ENCODE measurements at places on chromosomes 11 and 22.

DNA sequence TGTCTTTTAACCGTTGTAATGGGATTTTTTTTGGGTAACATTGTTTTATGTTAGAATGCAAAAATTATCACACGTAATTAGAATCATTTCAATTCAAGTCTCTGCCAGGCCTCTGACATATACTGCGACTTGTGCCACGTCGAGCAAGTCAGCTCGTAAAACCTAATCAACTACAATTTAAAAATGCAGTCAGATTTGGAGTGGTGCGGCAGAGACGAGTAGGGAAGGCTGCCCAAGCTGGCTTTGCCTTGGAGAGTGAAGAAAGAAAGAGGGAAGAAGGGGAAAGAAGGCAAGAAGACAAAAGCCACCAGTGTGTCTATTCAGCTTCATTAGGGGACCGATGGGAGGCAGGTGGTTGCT is 110.7 kb downstream of the MIAT start:
- no peak for DNase-seq

DNA sequence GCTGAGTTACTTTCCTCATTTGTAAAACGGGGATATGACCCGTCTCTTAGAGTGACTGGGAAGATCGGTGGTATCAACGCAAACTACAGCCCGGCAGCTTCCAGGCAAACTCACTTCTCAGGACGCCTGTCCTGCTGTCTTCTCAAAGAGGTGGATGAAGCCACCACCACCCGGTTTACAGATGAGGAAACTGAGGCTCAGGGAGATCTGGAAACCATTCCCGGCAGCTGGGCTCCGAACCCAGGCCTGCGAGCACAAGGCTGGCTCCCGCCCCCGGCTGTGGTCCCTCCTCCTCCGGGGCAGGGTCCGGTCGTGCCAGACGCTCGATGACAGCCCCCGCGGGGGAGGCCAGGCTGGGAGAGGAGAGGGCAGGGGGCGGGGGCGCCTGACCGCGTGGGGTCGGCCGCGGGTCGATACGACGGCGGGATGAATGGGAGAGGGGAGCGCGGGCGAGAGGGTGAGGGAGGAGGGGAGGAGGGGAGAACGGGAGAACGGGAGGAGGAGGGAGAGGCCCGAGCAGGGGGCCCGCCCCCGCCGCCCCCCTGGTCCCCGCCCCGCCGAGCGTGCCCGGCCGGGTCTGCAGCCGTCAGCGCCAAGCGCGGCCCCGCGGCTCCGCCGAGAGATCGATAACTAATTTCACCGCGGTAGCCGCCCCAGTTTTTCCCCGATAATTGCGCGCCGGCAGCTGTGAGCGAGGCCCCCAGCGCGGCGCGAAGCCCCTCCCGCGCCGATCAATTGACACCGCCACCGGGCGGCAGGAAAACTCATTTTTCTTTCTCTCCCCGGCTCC is 14.0 kb downstream of the IGLL1 start:
- no peak for DNase-seq

DNA sequence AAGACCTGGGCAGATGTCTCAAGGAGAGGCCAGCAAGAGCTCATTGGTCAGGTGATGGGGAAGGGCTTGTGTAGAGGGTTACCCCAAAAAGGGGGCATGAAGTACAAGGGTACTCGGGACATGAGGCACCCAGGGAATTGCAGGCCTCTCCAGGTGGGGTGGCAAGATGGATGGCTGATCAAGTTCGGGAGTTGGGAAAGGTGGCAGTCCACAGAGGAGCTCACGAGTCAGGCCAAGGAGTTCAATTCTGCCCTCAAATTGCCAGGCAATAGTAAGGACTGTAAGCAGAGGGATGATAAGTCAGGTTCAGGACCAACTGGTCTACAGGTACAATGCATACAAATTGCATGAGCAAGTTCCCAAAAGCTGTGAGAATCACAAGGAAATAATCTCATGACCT is 42.3 kb upstream of the SLC25A1 start:
- no peak for DNase-seq

- no peak for DNase-seq
Measured at GRCh38 chr22:26584010-26584409, 5.9 kb downstream of the TPST2 start.

DNA sequence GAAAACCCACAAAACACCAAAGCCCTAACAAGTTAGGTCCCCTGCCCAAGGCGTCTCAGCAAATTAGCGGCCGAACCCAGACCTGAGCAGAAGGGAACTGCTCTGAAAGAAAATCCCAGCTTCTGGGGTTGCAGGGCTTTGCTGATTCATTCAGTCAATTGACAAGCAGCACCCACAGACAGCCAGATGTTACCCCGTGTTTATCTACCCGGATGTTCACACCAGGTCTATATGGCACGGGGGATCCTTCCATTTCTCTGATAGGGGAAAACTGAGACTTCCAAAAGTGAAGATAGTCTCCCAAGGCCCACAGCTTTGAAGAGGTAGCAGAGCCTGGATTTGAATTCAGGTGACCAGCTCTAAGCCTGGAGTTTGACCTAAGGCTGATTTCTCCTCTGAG is 14.0 kb upstream of the OAF start:
- no peak for DNase-seq

- DNase-seq = no peak
Measured at GRCh38 chr11:118838905-118839553, 44.7 kb upstream of the CXCR5 start.

DNA sequence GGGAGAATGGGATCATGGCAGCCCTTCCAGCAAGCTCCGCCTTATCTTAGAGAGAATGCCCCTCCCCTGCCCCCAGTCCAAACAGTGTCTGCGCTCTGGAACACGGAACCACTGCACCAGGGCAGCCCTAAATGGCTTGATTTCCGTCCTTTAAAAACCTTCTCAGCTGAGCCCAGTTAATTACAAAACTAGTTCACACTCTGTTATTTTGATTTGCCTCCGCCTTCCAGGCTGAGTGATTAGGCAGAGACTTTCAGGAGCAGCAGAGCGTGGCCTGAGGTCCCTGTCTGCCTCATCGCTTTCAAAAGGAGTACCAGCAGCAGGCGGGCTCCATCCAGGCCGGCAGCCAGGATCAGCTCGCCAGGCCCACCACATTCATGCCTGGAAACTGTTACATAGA is 313.0 kb downstream of the BRD1 start:
- no peak for DNase-seq

GRCh38 chr11:48107188-48107704 is 109.4 kb upstream of the OR4B1 start:
- no peak for DNase-seq

DNA sequence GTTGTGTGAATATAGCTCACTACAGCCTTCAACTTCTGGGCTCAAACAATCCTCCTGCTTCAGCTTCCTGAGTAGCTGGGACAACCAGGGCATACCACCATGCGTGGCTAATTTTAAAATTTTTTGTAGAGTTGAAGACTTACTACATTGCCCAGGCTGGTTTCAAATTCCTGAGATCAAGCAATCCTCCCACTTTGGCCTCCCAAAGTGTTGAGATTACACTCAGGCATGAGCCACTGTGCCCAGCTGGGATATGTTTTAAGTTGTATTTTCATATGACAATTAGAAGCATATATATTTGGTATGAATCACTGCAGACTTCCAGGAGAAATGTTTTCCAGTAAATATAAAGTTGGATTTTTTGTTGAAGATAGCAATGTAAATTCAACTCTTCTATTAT is 15.4 kb downstream of the DDX10 start:
- DNase-seq = no peak

DNA sequence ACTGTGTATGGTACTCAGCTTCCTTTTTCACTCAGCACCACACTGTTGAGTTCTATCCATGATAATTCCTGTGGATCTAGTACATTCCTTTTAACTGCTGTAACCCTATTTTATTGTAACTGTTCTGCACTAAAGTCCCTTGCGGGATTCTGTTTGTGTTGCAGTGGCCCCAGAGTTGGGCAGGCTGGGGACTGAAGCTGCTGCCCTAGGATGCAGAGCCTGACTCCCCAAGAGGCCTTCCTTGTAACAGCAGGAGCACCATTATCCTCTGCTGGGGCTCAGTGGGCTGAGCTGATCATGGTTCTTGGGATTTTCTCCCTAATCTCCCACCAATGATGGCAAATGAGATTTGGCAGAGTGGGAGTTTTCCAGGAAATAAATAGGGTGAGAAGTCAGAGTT is 77.7 kb downstream of the CABIN1 start:
- DNase-seq = no peak

DNA sequence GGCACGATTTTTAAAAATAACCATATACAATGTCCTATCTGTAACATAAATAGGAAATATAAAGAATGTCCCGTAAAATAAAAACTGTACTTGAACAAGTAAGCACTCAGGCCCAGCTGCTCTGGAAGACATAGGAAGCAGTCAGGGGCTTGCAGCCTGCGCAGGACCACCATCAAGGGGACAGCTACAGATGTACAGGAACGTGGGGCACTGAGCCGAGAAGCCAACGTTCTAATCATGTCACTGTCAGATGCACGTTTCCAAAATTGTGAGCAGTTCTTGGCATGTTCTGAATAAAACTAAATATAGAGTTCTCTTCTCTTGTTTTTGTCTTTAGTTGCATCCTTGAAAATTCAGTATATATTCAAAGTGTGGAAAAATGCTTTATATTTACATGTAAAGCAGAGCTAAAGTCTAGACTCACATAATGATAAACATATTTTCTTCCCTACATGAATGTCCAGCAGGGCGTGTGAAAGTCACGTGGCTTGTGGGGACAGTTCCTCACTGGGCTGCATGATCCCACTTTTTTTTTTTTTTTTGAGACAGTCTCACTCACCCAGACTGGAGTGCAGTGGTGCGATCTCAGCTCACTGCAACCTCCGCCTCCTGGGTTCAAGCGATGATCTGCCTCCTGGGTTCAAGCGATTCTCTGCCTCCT is 28.4 kb upstream of the TSPAN18 start:
- no peak for DNase-seq

DNA sequence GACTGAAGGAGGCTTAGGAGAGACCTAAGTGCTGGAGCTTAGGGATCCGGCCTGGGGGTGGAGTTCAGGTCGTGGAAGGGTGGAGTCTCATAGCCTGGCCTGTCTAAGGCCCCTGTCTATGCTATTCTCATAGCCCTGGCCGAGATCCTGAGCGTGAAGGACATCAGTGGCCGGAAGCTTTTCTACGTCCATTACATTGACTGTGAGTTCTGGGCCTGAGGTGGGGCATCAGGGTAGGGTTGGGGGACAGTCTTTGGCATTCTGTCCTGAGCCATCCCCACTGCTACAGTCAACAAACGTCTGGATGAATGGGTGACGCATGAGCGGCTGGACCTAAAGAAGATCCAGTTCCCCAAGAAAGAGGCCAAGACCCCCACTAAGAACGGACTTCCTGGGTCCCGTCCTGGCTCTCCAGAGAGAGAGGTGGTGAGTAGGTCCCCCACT is 603 bp downstream of the KAT5 start:
- no peak for DNase-seq

DNA sequence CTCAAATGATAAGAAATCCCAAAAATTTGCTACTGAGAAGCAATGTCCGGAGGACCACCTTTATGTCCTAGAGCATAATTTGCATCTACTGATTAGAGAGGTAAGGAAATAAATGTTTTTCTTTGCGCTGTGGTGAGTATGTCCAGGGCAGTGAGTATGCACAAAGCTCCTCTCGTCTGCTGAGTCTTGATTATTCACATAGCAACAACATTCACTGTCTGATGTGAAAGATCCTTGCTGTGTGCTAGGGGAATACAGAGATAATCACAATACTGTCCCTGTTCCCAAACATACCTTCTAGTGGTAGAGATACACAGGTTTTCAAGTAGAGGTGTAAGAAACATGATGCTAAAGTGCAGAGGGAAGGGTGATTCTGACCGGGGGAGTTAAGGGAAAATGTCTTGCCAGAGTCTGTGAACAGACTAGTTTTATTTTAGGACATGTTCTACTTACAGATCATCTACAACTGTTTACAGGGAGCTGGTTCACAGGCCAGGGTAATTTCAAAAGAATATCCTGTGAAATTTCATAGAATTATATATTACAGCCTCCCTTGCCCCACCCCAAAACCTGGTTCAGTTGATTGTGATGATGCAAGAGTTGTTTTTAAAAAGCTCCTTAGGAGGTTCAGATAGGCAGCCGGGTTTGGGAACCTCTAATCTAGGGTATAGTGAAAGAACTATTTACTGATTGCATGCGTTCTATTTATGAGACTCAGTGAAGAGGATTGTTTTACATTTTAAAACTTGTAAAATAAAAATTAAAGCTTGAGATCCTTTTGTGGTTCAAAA is 12.6 kb downstream of the MED17 start:
- no peak for DNase-seq

GRCh38 chr22:38951734-38952133 is 5.7 kb upstream of the APOBEC3A start:
- no peak for DNase-seq

DNA sequence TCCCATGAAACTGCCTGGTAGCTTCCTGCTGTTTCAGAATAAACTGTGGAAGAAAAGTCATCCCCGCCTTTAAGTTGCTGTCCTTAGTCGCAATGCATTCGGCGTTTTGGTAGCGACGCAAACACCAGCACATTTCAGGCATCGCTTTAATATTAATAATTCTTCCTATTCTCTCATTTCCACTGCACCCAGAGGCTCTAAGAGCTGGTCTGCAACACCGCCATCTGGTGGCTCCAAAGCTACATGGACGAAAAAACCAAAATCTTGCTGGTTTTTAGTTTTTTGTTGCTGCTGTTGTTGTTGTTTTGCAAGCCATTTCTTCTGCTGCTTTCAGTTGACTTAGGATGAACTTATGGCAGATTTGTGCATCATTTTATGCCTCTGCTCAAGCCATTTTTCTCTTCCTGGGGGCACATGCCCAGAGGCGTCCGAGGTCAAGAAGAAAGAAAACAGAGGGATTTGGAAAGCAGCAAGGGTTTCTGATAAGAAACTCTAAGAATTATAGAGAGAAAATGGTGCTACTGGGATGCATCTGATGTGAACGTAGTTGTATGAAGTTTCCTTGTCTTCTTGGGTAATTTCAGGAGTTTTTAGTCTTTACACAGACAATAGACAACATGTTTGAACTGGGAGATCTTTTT is 345.4 kb upstream of the KIRREL3 start:
- no peak for DNase-seq

DNA sequence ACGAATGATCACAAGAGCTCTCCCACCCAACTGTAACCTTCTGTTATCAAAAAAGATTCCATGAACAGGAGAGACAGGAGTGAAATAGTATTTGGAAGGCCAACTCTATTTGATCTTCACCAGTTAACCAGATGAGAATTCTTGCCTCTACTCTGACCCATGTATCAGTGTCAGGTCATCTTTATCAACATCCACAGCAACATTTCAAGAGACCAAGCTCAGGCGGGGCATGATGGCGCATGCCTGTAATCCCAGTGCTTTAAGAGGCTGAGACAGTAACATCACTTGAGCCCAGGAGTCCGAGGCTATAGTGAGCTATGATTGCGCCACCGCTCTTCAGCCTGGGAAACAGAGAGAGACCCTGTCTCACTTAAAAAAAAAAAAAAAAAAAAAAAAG is 62.3 kb downstream of the GAB2 start:
- DNase-seq = no peak
